NCI-H2081 treated with DMSO at 0.1 percent for 48 hours (cell line): ENCODE measurements at places on chromosomes 11 and 22.
A peak's percentile ranks its signal among the peaks of the same experiment; 100 is the strongest.

- DNase-seq, result no peak
These were observed 657.8 kb downstream of the TBC1D22A start for GRCh38 chr22:47420211-47420610.

GRCh38 chr22:35957589-35957988, 71.0 kb downstream of the RBFOX2 start:
- no peak for DNase-seq

GRCh38 chr22:36143956-36144355, 16.6 kb downstream of the APOL3 start:
- no peak for DNase-seq

DNA sequence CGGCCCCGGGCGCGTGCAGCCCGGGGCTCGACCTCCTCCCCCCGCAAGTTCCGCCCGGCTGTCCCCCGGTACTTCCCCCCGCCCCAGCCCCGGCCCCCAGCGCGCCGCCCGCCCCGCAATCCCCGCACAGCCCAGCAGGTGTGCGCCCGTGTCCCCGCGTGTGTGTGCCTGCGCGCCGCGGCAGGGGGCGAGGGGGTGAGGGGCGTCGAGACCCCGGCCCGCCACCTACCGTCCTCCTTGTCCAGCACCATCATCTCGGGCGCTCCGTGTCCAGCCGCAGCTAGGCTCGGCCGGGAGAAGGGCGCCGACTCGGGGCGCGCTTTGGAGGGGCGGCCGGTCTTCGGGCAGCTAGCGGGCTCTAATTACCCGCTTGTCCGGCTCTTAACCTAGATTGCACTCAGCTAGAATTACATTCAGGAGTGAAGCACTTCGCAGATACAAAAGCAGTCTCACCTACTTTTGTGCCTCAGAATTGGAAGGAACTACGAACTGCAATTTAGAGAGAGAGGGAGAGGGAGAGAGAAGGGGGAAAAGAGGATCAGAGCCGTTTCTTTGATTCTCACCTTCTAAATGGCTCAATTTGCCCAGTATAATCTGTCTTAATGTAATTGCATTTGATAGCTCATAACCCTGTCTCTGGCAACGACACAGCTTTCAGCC, 439 bp downstream of the LMO1 start:
- DNase-seq, result no peak

GRCh38 chr11:115612046-115612730, 108.0 kb upstream of the CADM1 start:
- DNase-seq, result no peak

DNA sequence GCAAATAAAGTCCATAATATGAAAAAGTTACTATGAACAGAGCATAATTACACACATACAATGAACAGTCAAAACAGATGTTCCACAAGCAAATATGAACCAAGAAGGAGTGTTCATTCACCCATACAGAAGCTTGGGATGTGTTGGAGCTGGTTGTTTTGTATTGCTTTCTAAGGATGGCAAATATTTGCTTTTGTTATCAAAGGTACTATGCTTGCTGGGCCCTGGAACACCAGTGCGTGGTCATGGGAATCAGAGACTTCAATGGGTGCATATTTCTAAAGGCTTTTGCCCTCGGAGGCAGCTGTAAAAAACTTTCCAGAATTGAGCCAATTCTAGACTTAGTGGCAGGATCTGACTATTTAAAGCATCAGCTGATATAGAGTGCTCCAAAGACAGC, 85.1 kb downstream of the BARX2 start:
- DNase-seq, result no peak

- no peak for DNase-seq
These were observed 1.4 kb downstream of the PRR14L start for GRCh38 chr22:31748490-31748889.

DNA sequence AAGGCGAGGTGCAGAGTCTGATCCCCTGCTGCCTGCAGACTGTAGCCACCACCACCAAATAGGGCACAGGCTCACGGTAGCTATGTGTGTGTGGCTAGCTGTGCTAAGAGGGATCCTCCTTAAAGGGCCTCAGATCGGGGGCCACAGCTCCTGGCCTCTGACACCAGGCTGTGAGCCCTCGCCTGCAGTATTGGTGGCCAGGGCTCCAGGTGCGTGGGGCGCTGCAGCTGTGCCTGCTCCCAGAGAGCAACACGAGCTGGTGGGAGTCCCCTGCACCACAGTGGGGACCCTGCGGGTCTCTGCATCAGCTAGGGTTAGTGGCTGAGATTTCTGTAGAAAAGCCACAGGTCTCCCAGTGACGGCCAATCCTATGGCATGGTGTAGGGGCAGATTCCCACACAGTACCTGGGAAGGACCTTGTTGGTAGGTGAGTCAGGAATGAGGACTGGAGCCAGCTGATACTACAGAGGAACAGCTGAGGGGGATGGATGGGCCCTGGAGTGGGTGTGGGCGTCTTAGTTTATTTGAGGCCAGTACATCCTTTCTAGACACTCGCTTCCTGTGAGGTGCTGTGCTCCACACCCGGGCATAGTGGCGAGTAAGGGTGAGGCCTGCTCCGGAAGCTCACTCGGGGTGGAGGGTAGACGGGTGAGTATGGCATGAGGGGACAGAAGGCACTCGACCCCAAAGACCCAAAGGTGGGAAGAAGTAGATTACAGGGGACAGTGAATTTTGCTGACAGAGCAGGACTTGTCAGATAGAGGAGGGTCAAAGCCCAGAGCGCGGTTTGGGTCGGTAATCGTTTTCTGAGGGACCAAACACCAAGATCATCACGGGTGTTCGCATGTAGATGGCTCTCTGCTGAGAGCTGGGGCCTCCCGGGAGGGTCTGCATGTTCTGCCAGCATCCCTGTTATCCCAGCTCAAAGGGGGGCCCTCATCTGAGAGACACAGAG, 212.5 kb downstream of the TBC1D22A start:
- DNase-seq, result no peak

DNA sequence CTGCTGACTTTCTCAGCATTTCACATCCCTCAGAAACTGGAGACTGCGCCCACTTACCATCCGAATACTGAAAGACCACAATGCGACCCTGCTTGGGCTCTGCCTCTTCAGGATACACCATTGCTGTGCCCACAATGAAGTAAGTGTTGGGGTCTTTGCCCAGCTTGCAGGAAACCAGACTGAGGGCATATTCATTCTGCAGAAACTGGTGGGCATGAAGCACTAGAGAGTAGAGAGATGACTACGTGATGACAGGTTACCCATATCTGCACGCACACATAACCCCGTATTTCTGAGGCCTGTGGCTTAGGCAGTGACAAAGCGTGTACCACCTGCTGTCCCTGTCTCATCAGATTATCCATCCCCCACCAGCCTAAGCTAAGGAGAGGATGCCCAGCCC, 14.6 kb upstream of the VWCE start:
- no peak for DNase-seq

DNA sequence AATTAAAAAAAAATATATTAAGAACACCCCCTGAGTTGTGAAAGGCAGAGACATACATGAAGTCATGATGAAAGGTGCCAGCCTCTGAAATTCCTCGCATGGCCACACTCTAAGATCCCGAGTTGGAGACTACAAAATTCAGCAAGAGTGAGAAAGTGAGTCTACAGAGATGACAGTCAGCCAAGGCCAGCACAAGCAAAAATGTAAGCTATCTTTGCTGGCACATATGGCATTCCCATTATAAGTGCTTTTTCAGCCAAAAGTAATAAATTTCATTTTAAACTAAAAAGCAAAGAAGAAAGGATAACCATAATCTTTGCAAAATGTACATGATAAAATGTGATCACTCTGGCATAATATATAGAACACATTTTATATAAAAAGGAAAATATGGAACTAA, 40.6 kb downstream of the FANCF start:
- no peak for DNase-seq

DNA sequence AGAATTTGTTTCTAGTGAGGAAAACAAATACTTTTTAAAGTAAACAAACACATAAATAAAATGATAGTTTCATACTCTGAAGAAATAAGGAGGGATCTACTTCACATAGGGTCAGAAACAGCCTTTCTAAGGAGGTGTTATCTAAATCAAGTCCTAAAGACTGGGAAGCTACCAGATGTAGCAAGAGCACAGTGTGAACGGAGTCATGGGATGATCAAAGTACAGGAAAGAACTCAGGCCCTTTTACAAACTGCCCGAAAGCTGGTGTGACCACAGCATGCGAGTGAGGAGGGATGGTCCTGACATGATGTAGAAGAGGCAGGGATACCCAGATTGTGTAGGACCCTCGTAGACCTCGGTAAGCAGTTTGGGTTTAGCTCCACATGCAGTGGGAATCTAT, 102.8 kb downstream of the ARHGAP32 start:
- no peak for DNase-seq

DNA sequence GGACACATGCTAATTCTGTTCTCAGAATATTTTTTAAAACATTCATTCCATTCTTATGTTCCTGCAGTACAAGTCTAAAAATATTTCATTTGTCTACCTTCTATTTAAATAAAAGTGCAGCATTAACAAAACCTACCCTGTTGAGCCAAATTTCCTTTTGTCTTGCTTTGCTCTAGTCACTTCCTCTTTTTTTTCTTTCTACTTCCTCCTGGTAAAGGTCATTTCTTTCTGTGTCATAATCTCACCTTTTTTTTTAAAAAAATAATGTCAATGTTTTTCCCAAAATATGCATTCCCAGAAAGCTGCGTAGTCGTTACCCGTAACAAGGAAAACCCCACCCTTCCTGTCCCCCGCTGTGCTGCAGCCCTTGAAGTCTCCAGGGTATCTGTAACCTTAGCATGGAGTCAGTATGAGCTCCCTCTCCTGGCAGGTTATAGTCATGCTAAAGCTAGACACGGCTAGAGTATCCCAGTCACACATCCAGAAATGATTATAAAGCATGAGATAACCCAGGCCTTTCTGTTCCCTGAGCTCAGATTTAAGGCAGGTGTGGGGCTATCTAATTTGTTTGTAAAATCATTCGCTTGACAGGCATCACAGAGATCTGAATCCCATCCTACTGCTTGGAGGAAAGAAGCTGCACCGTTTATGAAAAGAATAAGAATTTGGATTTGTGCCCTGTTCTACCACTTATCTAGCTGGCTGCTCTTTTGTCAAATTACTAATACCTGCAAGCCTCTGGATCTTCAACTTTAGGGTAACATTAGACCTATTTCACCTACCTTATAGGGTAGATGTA, 51.1 kb upstream of the EED start:
- DNase-seq, result peak; percentile 76

GRCh38 chr22:35882211-35883030, 146.2 kb downstream of the RBFOX2 start:
- no peak for DNase-seq

GRCh38 chr22:48567213-48567975, 1260.3 kb downstream of the BRD1 start:
- DNase-seq, result no peak

- no peak for DNase-seq
These were observed 134.3 kb upstream of the C11orf58 start for GRCh38 chr11:16603890-16604793.

DNA sequence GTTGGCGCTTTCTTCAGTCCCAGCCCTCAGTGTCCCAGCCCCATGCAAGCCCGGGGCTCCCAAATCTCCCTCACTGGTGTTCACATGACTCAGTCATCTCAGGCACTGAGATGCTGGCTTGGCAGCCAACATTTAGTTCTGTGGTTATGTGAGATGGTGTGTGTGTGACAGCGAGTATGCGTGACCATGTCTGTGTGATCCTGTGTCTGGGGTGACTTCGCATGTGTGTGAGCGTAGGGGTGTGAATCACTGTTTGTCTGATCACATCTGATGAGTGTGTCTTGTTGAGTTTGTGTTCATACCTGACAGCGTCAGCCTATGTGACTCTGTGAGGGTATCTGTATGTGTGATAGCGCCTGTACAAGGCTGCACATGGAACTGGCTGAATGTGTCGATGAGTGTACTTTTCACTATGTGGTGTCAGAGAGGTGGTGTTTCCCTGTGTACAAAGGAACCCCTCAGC, 16.2 kb downstream of the CREB3L1 start:
- no peak for DNase-seq

- DNase-seq, result no peak
These were observed 65.8 kb downstream of the SLC22A12 start for GRCh38 chr11:64656862-64657261.

DNA sequence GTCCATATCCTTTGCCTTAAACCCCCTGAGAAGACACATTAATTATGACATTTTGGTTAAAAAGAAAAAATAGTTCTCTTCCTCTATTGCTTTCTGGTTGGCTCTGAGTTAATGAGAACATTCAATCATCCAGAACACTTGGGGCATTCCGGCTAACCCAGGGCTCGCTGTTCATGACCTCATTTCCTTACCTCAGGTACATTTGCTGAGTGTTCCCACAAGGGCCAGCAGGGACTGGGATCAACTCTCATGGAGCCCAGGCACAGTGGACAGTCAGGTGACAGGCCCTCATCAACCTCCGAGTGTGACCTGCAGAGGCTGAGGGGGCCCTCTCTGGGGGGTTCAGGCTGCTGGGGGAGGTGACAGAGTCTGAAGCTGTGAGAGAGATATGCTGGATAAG, 98.9 kb downstream of the MYO18B start:
- DNase-seq, result no peak

DNA sequence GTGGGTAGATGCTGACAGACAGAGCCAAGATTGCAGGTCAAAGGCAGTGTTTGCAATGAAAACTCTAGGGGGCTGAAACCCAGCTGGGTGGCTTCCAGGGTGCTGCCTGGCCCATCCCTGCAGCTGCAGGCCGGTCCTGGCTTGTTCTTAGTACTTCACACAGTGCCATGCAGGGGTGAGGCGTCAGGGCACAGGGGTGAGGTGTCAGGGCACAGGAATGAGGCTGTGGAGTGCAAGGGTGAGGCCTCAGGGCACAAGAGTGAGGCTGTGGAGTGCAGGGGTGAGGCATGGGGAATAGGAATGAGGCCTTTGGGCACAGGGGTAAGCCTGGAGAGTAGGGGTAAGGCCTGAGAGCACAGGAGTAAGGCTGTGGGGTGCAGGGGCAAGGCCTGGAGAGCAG, 337.6 kb downstream of the TBC1D22A start:
- DNase-seq, result no peak

DNA sequence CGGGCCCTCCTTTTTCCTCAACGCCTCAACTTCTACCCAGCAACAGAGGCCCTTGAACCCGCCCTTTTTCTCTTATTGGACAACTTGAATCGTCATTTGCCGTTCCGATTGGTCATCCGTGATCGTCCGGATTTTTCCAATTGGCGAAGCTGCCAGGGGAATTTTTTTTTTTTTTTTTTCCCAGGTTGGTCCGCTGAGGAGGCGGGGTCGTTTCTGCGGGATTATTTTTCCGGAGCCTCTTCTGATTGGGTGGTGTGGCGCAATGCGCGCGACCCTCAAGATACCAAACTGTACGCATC, 465 bp upstream of the TTC9C start:
- peak; percentile 85 for DNase-seq

DNA sequence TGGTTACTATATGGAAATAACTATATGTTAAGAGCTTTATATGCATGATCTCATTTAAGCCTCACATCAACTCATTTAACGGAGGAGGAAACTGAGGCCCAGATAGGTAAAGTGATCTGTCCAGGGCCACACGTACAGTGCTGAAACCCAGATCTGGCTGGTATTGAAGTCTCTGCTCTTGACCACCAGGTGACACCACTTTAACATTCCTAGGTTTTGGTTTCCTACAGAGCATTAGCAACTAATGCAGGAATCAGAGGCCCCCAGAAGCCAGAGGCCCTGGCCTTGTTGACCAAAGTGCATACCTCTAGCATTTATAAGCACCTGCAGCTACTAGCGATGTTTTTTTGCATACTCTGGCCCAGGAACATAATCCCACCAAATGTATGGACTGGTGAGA, 12.9 kb upstream of the LIMK2 start:
- no peak for DNase-seq
